Suprapubic skin (tissue), 4 donors: ENCODE measurements at places on chromosomes 3 and 15. TPM values are rescaled to one million over a fixed set of nuclear protein-coding genes. Genes with fewer than 3 reads are reported as not detected.

CAND2 gene
- total RNA-seq, result 1.2 TPM

KIF15 gene
- total RNA-seq, result 2.7 TPM

DNA sequence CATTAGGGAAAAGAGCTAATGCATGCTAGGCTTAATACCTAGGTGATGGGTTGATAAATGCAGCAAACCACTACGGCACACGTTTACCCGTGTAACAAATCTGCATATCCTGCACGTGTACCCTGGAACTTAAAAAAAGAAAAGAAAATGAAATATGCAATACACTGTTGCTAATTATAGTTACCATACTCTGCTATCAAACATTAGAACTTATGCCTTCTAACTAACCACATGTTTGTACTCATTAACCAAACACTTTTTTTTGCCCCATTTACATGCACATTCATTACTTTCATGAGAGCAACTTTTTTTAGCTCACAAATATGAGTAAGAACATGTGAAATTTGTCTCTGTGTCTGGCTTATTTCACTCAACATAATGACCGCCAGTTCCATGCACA, 253.1 kb downstream of the CGGBP1 start:
- no peaks in the 10 kb centered on the region for H3K27me3 ChIP-seq
- H3K36me3 ChIP-seq, result no peaks in the 10 kb centered on the region
- no peak overlapping the region for H3K27ac ChIP-seq
- DNase-seq, result no peak

DNA sequence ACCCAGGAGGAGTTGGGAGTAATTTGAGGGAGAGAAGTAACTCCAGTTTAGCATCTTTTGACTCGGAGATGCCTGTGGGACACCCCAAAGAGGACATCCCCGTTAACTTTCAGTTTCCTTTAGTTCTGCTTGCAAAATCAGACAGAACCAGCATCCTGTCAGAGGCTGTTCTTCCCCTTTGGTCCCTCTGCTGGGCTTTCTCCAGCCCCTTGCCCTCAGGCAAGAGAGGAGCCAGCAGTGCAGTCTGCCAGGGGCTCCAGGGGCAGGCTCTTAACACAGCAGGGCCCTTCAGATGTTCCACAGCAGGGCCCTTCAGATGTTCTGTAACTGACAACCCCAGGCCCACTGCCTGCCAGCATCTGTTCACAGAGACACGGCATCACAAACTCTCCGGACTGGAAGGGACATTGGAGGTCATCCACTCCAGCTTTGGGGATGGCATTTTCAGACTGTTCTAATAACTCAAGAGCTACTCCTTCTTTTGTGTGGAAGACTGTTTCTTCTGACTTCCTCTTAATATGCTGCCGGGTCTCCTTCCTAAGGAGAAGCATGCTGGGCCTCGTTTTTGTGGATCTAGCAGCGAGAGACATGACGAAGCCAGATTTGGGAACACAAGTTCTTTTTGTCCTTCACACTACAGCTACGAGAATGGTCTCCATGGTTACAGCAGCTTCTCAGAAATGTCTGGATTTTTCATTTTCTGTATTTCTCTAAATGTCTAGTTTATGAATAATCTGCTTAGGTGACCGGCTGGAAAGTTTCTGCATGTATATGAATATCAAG, 51.9 kb downstream of the KY start:
- H3K27ac ChIP-seq, result no peak overlapping the region
- H3K36me3 ChIP-seq, result no peaks in the 10 kb centered on the region
- no peak overlapping the region for H3K4me3 ChIP-seq
- DNase-seq, result no peak

- no peak for DNase-seq
- peaks cover 18% of the 10 kb centered on the region for H3K4me1 ChIP-seq
- no peaks in the 10 kb centered on the region for H3K27me3 ChIP-seq
- H3K4me3 ChIP-seq, result no peak overlapping the region
Measured at GRCh38 chr15:62932436-62932835, 110.1 kb upstream of the TPM1 start.

DNA sequence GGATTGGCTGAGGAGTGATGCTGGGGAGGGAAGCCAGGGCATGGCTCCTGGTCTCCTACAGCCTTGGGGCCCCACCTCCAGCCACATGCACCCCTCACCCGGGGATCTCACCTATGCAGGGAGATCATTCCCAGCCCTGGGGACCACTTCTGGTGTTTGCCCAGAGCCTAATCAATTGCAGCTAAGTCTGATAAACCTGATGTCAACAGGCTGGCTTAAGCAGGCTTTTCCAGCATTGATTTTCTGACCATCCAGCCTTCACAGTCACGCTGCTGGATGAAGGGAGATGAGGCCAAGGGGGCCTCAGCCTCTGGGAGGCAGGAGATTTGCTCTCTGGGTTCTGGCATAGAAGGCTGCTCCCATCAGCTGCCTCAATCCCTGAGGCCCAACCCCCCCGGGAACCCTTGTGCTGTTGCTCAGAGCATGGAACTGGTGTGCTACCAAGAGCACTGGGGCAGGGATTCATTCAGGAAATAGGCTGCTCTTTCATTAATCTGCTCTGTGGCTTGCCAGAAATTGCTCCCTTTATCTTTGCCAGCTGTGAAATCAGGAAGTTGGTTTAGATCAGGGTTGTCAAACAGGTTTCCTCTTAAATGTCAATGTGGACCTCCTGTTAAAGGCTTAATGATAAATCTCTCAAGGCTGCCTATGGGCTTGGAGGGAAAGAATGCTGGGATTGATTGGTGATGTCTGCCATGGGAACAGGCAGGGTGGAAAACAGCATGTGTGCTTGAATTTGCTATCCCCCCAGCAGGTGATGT, 19.0 kb downstream of the FAM3D start:
- H3K27ac ChIP-seq, result no peak overlapping the region
- no peak overlapping the region for H3K4me3 ChIP-seq
- no peak for DNase-seq
- no peaks in the 10 kb centered on the region for H3K27me3 ChIP-seq
- no peaks in the 10 kb centered on the region for H3K36me3 ChIP-seq

- peaks cover 9% of the 10 kb centered on the region for H3K4me1 ChIP-seq
- no peak overlapping the region for H3K27ac ChIP-seq
- no peaks in the 10 kb centered on the region for H3K36me3 ChIP-seq
- no peaks in the 10 kb centered on the region for H3K27me3 ChIP-seq
- H3K4me3 ChIP-seq, result no peak overlapping the region
Measured at GRCh38 chr3:57091521-57092273, 31.2 kb downstream of the SPATA12 start.

DNA sequence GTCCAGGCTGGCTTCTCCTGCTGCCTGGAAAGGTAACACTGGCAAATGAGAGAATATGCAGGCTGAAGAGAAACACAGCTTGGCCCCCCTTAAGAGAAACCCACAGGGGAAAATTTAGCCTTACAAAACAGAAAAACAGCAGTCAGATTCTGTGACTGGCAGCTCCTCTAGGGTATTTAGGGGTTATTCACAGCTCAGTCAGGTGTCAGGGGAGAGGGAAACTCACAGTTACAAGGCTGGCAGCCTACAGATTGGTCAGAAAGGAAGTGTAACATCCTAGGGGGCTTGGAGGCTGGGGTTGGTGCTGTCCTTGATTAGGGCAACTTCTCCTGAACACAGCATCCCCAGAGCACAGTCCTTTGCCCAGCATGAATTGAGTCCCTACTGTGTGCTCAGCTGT, 81.4 kb downstream of the SEMA5B start:
- H3K27me3 ChIP-seq, result no peaks in the 10 kb centered on the region
- no peak overlapping the region for H3K27ac ChIP-seq
- no peak for DNase-seq
- no peak overlapping the region for H3K4me3 ChIP-seq
